ENCODE measurements at places on chromosomes 11 and 22. TPM values are rescaled to one million over a fixed set of nuclear protein-coding genes. Genes with fewer than 3 reads are reported as not detected.
A peak's percentile ranks its signal among the peaks of the same experiment; 100 is the strongest.

Gene UBE4A
- 33.2 TPM for total RNA-seq

Gene GLB1L3
- total RNA-seq, result not detected

Gene PPFIBP2
- total RNA-seq, result 26.5 TPM

DNA sequence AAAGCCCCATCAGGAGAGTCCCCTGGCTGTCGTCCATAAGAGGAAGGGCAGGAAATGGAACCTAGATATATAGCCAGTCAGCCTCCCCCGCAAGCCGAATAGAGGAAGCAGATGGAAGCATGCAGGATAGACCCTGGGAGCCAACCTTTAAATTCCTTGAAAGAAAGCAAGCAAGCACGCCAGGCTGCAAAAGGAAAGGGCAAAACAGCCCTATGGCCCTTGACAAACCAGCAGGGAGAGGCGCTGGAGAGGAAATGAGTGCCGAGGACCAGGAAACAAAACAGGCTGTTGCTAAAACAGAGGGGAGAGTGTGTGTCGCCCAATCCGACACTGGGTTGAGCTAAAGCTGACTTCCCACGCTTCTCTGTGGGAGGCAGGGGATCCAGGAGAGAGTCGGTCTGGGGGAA is 203.5 kb upstream of the MTNR1B start:
- DNase-seq, result peak; percentile 38

Data from Right ventricle myocardium superior (tissue), 1 donor.